Activated CD4-positive, alpha-beta T cell treated with anti-CD3 and anti-CD28 coated beads for 1 hour (primary cell): ENCODE measurements at places on chromosomes 5 and 9.

- DNase-seq: no peak
These were observed 89.1 kb upstream of the FBXW11 start for GRCh38 chr5:172095368-172096206.

DNA sequence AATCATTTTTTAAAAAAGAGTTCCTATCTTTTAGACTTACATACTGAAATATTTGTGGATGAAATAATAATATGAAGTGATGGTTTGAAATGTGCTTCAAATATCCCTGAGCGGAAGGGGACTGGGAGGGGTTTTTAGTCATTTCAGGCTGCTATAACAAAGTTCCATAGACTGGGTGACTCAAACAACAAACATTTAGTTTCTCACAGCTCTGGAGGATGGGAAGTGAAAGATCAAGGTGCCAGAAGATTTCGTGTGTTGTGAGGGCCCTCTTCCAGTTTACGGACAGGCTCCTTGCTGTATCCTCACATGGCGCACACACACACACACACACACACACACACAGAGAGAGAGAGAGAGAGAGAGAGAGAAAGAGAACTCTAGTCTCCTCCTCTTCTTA is 27.1 kb upstream of the TEX10 start:
- DNase-seq: no peak

DNA sequence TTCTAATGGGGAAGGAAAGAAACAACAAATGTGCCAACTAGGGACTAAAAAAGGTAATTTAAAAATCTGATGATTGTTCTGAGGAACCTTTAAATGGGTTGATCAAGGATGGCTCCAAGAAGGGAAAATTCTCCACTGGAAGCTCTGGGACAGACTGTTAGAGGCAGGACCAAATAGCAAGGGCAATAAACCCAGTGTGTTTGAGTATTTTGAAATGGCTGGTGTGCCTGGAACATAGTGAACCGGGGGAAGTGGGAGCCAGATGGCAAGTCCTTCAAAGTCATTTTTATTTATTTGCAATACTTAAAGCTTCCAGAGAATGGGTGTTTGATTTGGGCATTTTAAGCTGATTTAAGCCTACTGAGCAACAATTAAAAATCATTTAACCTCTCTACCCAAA is 587.7 kb upstream of the MEF2C start:
- DNase-seq: no peak

- DNase-seq: no peak
These were observed 15.2 kb downstream of the EXD3 start for GRCh38 chr9:137407590-137408300.

DNA sequence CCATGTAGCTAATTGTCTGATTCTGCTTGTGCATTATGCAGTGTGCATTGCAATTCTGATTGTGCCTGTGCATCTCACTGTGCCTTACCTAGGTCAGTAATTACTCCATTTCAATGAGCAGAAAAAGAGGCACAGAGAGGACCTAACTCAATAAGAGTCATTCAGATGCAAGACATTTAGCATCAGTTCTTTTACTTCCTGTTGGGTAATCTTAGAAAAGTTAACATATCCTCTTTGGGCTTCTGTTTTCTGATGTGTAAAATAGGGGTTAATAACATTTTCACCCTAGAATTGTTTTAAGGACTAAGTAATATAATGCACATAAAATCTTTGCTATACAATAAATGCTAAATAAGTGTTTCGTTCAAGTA is 7.0 kb upstream of the DCTN4 start:
- DNase-seq: no peak
